ENCODE measurements at places on chromosomes 7 and 10.

- ATAC-seq = no peak
These were observed 11.2 kb downstream of the KCNMA1 start for GRCh38 chr10:77626266-77626935.

- ATAC-seq = no peak
These were observed 11.2 kb downstream of the ZFYVE27 start for GRCh38 chr10:97748116-97748515.

DNA sequence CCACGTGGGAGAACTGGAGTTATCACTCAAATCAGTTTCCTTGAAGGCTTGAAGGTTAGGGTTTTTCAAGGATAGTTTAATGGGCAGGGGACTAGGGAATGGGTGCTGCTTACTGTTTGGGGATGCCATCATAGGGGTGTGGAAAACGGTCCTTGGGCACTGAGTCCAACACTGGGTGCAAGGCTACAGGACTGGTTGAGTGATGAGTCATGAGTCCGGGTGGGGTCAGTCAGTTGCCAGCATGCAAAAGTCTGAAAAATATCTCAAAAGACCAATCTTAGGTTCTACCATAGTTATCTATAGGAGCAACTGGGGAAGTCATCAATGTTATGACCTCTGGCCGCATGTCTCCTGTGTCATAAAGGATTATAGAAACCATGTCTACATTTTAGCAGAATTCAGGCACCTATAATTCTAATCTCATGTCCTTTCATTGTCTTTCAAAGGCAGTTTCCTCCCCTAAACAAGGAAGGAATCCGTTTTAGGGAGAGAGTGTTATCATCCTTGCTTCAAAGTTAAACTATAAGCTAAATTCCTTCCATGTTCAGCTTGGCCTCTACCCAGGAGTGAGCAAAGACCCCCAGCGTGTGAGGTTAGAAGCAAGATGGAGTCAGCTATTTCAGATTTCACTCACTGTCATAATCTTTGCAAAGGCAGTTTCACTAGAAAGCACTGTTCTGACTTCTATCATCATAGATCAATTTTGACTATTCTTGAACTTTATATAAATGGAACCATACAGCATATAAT, 94.5 kb downstream of the COL26A1 start:
- no peak for ATAC-seq

- no peak for ATAC-seq
These were observed 22.2 kb upstream of the EXOC4 start for GRCh38 chr7:133230591-133231194.

- no peak for ATAC-seq
These were observed 16.9 kb downstream of the PRKRIP1 start for GRCh38 chr7:102413091-102413490.
